ENCODE measurements at places on chromosomes 11 and 22.

GRCh38 chr11:46307785-46308341 is 30.4 kb downstream of the CREB3L1 start:
- no peak for DNase-seq

DNA sequence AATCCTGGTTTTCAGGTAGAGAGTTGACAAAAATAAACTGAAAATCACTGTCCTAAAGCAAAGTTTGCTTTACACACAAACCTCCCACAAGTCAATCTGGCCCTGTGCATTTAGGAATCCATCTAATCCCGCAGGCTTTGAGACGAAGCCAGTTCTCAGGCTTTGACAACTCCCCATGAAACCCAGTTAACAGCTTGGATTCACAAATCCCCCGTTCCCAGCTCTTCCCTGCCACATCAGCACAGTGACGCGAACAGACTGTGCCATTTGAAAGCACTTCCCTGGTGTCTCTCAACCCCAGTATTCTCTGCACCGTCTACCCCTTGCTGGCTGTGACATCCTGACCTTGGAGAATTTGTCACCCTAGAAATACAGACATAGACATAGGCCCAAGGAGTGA is 117.8 kb downstream of the OPCML start:
- DNase-seq: peak; percentile 88

- DNase-seq: no peak
These were observed 236.3 kb downstream of the CADM1 start for GRCh38 chr11:115267871-115268270.

DNA sequence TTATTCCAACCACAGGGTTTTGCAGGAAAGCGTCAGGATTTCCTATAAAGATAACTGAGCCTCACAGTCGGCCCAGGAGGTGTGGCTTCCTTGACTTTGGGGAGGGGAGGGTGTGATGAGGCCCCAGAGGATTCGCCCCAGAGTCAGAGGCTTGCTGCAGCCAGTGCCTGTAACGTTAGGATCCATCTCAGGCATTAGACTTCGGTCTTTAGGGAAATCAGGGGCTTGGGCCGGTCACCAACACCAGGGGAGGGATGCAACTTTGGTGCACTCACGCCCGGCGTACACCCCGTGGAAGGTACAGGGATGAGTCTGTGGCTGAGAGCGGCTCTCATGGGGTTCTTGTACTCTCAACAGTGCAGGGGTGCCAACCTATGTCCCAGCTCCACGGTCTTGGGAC is 5.7 kb upstream of the ANO1 start:
- DNase-seq: no peak

DNA sequence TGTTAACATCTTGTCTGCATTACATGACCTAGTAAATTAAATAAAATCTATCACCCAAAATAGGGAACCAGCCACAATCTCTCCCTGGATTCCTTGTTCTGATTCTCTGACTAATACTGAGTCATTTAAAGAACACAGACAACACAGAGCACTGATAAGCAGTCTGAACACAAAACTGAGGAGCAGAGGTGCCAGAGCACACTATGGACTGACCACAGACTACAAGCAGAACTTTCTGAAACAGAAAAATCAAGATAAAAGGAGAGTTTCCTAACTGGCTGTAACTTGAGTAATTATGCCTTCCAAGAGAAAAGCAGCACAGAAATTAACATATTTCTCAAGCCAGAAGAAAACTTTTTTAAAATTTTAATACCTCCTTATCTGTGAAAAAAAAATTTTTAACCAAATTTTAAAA is 128.8 kb downstream of the SGSM3 start:
- DNase-seq: no peak

Measured in posterior cingulate gyrus (tissue), 11 donors.